ENCODE measurements at places on chromosomes 2 and 18. TPM values are rescaled to one million over a fixed set of nuclear protein-coding genes. Genes with fewer than 3 reads are reported as not detected.
A peak's percentile ranks its signal among the peaks of the same experiment; 100 is the strongest.

DNA sequence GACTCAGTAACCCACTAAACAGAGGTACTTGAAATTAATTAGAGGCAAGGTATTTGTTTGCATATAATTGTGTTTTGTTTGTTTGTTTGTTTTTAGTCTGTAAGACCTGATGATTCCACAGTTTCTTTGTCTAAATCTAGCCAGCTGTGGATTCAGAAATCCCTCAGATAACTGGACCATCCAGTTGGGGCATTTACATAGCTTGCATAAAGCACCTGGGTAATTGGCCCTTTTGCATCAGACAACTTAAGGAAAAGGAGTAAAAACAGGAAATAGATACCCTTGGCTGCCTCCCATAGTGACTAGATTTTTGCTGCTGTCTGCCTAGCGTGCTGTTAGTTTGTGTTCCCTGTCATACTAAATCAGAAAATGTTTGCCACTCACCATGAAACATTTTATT lies 46.6 kb upstream of the XIRP2 start:
- H3K4me3 ChIP-seq = no peak overlapping the region
- no peaks in the 10 kb centered on the region for H3K27me3 ChIP-seq
- no peak for DNase-seq
- H3K27ac ChIP-seq = no peak overlapping the region
- no peaks in the 10 kb centered on the region for H3K4me1 ChIP-seq

DNA sequence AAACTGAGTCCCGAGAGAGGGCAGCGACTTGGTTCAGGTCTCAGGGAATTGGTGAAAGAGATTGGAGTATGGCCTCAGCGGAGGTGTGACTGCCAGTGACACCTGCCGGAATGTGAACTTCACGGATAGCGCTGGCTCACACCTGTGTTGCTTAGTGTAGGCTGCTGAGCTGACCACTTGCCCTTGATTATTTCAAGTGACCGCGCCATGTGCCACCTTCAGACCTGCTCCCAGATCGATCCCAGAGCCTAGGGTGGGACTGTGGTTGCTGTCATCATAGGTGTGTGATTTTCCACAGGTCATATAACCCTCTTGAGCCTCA lies 134.8 kb downstream of the GLI2 start:
- peaks cover 33% of the 10 kb centered on the region for H3K27me3 ChIP-seq
- no peaks in the 10 kb centered on the region for H3K4me1 ChIP-seq
- H3K27ac ChIP-seq = no peak overlapping the region
- DNase-seq = no peak

- H3K4me1 ChIP-seq = peaks cover 2% of the 10 kb centered on the region
- no peak overlapping the region for H3K4me3 ChIP-seq
- no peaks in the 10 kb centered on the region for H3K36me3 ChIP-seq
- no peak for DNase-seq
- peaks cover 11% of the 10 kb centered on the region for H3K27me3 ChIP-seq
- H3K27ac ChIP-seq = no peak overlapping the region
These were observed 83.7 kb downstream of the SDC1 start for GRCh38 chr2:20141056-20141762.

GRCh38 chr2:26283606-26284005 lies 38.9 kb downstream of the HADHB start:
- H3K27me3 ChIP-seq = no peaks in the 10 kb centered on the region
- H3K27ac ChIP-seq = no peak overlapping the region
- H3K4me3 ChIP-seq = no peak overlapping the region

GRCh38 chr2:96733931-96734330 lies 5.9 kb downstream of the LMAN2L start:
- H3K36me3 ChIP-seq = peaks cover 59% of the 10 kb centered on the region
- no peak for DNase-seq
- no peak overlapping the region for H3K27ac ChIP-seq

DNA sequence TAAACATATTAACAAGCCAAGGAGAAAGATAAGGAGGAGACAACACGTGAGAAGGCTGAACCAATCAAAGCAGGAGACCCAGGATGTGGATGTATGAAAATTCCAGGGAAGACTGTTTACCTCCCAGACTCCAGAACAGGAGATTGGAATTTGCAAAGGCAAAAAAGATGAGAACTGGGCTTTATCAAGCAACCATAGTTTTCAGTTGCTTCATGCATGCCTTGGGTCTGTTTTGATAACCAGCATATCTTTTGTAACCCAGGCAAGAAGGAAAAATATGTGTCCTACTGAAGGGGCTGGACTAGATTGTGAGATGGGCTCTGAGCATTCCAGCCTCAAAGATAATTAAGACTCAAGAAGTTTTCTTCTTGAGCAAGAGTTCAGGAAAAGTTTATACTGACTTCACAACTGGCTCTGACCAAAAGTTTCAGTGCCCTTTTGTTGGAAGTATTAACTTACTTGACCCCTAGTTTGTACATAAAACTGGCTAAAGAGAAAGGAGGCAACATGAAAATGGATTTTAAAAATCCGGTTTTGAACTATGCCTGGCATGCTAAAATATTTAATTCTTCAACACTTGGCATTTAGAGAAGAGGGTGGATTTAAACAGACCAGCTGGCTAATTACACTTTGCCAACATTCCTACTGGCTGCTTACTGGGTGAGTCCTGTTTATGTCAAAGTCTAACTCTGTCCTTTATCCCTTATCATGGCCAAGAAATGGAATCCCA lies 79.3 kb upstream of the CD28 start:
- no peaks in the 10 kb centered on the region for H3K36me3 ChIP-seq
- no peak overlapping the region for H3K4me3 ChIP-seq
- H3K4me1 ChIP-seq = peaks cover 8% of the 10 kb centered on the region
- DNase-seq = no peak

GRCh38 chr18:57657542-57657941 lies 35.9 kb upstream of the NARS1 start:
- peaks cover 11% of the 10 kb centered on the region for H3K36me3 ChIP-seq
- H3K27me3 ChIP-seq = no peaks in the 10 kb centered on the region
- no peak overlapping the region for H3K4me3 ChIP-seq
- H3K4me1 ChIP-seq = no peaks in the 10 kb centered on the region
- DNase-seq = no peak
- no peak overlapping the region for H3K27ac ChIP-seq

- peak overlapping the region; percentile 85 for H3K27ac ChIP-seq
- H3K4me3 ChIP-seq = no peak overlapping the region
- peak; percentile 16 for DNase-seq
- H3K27me3 ChIP-seq = no peaks in the 10 kb centered on the region
These were observed 19.8 kb downstream of the PDIA6 start for GRCh38 chr2:10792660-10793400.

GRCh38 chr2:36289731-36290130 lies 65.8 kb upstream of the CRIM1 start:
- peaks cover 6% of the 10 kb centered on the region for H3K27me3 ChIP-seq
- DNase-seq = no peak
- H3K27ac ChIP-seq = no peak overlapping the region
- H3K4me3 ChIP-seq = no peak overlapping the region
- H3K4me1 ChIP-seq = peaks cover 12% of the 10 kb centered on the region
- H3K36me3 ChIP-seq = peaks cover 2% of the 10 kb centered on the region

GRCh38 chr2:37322368-37322767 lies 2.3 kb downstream of the PRKD3 start:
- H3K27ac ChIP-seq = no peak overlapping the region
- no peak for DNase-seq
- H3K4me3 ChIP-seq = no peak overlapping the region
- peaks cover 45% of the 10 kb centered on the region for H3K4me1 ChIP-seq
- peaks cover 26% of the 10 kb centered on the region for H3K27me3 ChIP-seq
- H3K36me3 ChIP-seq = peaks cover 14% of the 10 kb centered on the region

GRCh38 chr18:64334748-64335147 lies 185.9 kb upstream of the LINC00305 start:
- H3K27me3 ChIP-seq = no peaks in the 10 kb centered on the region
- DNase-seq = no peak
- no peaks in the 10 kb centered on the region for H3K36me3 ChIP-seq
- H3K4me3 ChIP-seq = no peak overlapping the region
- no peaks in the 10 kb centered on the region for H3K4me1 ChIP-seq

DNA sequence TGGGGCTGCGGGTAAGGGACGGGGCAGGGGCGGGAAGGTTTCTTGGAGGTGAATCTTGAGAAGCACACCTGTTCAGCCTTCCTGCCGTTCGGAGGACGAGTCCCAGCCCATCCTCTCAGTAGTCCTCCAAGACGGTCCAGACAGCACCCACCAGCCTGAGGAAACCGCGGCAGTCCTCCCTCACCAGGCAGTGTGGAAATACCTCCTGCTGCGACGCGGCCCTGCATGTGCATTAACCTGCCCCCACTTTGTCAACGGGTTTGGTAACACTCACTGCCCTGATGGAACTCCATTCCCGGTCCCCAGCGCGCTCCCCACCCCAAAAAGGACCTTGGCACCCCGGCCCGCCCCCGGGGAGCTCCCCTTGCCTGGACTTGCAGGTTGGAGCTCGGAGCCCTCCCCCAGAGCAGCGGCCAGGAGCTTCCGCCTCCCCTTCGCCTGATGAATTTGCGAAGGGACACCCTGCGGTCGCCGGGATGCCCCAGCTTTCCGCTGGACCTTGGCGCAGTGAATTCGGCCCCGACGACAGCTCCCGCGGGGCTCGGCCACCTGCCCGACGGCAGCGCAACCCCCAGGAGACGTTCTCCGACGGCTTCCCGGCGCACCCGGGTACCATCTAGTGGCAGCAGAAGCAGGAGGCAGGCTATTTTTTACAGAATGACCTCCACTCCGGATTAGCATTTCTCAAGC lies 31.5 kb downstream of the ACVR1C start:
- H3K4me1 ChIP-seq = peaks cover 8% of the 10 kb centered on the region
- H3K27ac ChIP-seq = no peak overlapping the region
- peak overlapping the region; percentile 46 for H3K4me3 ChIP-seq
- no peaks in the 10 kb centered on the region for H3K36me3 ChIP-seq
- DNase-seq = peak; percentile 58

- no peak overlapping the region for H3K27ac ChIP-seq
- H3K4me1 ChIP-seq = no peaks in the 10 kb centered on the region
- no peak overlapping the region for H3K4me3 ChIP-seq
These were observed 44.1 kb upstream of the MEIS1 start for GRCh38 chr2:66390811-66391210.

Gene CDH7
- total RNA-seq = not detected

Gene USP37
- 30.2 TPM for total RNA-seq

Gene ASB18
- not detected for total RNA-seq

Gene NAT8
- not detected for total RNA-seq

Gene OTOF
- total RNA-seq = 23.7 TPM

Gene SPP2
- total RNA-seq = not detected

Gene CD28
- total RNA-seq = 194 TPM

Gene WNT6
- not detected for total RNA-seq

Gene HADHB
- 71.4 TPM for total RNA-seq

Gene SLC4A3
- not detected for total RNA-seq

Gene ITPRIPL1
- 43.7 TPM for total RNA-seq

Gene LRATD1
- total RNA-seq = not detected
